ENCODE measurements at places on chromosomes 16 and 17.

DNA sequence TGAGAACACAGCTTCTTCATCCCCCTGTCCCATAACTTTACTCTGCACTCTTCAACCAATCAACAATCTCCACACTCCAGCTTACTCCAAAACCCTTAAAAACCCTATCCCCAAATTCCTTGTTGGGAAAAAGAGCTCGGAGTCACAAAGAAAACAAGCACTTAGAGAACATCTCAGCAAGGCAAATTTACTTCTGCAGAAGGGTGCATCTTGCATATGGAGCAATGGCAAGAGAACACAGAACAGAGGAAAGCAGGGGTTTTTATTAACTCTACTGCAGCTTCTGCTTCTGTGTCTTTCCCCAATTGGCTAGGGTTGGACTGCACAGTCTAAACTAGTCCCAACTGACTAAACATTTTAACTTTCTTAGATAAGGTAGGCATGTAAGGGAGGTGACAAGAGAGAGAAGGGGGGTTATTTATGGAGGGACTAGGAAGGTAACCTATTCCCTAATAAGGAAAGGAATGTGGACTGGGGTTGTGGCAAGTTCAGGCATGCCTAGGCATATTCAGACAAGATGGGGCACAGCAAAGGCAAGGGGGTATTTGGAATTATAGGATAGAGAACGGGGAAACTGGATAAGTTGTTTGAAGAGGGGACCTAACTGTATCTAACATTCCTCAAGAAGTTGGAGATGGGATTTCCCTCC is 125.5 kb downstream of the CACNG3 start:
- no peak for DNase-seq

- no peak for DNase-seq
These were observed 3.4 kb downstream of the TAT start for GRCh38 chr16:71573387-71574094.

- DNase-seq: no peak
These were observed 53.4 kb downstream of the CACNG3 start for GRCh38 chr16:24309258-24310142.

- no peak for DNase-seq
These were observed 214.2 kb upstream of the GSE1 start for GRCh38 chr16:85398688-85399582.

DNA sequence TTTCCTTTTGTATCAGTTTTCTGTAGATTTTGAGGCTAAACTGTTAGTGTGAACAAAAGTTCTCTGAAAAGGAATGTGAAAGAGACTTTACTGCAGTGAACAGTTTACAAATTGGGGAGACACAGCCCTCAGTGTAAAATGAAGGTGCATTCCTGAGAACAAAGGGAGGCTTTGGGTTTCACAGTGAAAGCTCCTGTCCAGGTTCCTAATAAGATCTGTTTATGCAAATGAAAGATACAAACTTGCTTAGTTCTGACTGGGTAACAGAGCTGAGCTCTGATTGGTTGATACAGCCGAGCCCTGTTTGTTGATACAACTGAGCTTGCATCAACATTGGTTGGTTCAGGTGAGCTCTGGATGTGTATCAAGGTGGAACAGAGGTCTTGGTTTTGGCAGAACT is 8.3 kb upstream of the CDRT15 start:
- no peak for DNase-seq

- no peak for DNase-seq
These were observed 210.6 kb downstream of the ZNF423 start for GRCh38 chr16:49645263-49645662.

DNA sequence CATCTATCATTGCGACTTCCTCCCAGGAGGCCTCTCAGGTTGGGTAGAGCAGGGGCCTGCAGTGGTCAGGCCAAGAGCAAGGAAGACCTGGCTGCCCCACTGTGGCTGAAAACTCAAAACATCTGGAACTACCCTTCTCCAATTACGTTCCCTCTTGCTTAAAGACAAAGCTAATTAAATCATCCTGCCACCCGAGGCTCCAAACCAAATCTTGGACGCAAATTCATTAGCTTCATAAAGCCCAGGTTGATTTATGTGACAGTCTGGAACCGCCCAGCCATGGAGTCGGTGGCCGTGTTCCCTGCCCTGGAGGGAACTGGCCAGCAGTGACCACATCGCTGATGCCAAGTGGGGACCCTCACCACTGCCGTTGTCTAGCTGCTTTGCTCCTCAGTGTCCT is 21.4 kb downstream of the GRIN2C start:
- DNase-seq: no peak

DNA sequence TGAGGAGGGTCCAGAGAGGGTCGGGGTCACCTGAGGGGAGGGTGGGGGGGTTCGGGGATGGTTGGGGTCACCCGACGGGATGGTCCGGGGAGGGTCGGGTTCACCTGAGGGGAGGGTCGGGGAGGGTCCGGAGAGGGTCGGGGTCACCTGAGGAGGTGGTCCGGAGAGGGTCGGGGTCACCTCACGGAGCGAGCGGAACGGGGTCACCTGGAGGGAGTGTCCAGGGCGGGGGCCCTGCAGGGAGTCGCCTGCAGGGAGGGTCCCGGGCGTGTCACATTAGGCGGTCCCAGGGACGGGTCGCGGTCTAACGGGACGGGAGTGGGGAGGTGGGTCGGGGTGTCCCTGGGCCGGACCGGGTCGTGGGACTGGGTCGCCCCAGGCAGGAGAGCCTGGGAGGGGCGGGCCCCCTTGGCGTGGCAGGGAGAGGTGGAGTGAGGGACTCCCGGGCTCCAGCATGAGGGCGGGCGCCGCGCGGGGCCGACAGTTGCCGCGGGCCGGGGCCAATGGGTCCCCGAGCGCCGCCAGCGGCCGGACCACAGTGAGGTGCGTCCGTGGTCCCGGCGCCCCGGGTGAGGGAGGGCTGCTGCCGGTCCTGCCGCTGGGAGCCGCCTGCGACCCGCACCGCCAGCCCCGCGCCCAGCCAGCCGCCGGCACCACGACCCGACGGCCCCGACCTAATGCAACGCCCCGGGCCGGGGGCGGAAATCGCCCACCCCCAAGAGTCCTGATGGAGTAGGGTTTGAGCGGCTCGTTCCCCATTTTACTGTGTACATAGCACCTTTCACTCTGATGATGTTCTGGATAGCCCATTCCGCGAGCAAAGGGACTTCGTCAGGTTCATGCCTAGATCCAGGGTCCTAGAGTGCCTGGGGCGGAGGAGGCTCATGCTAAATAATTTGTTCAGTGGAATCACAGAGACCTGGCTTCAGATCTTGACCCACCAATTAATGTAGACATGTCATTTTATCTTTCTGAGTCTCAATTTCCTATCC is 1.2 kb upstream of the ABCA3 start:
- no peak for DNase-seq

Data from HS-5 (cell line).